GM23338 (cell line): ENCODE measurements at places on chromosomes 1 and 21. TPM values are rescaled to one million over a fixed set of nuclear protein-coding genes. Genes with fewer than 3 reads are reported as not detected.

The CRYBG2 gene
- polyA plus RNA-seq = 17.6 and 19.4 TPM in 2 replicates

The GIPC2 gene
- 1.2 and 2.6 TPM in 2 replicates for polyA plus RNA-seq

The TAS1R1 gene
- 0.19 TPM in 1 of 2 replicates, not detected in the other for polyA plus RNA-seq

The CGN gene
- 11.8 and 13.9 TPM in 2 replicates for polyA plus RNA-seq

The CFAP141 gene
- not detected in 2 replicates for polyA plus RNA-seq

The LORICRIN gene
- polyA plus RNA-seq = 0.23 and 0.24 TPM in 2 replicates

The TSPEAR gene
- 0.45 and 0.92 TPM in 2 replicates for polyA plus RNA-seq

The LHX4 gene
- 1.2 and 1.4 TPM in 2 replicates for polyA plus RNA-seq

The SLC5A3 gene
- 5.7 and 6.2 TPM in 2 replicates for polyA plus RNA-seq

The PTPN7 gene
- polyA plus RNA-seq = 0.33 TPM in 1 of 2 replicates, not detected in the other

The PSMB4 gene
- 417 and 443 TPM in 2 replicates for polyA plus RNA-seq
